NCI-H510A (cell line): ENCODE measurements at places on chromosomes 4 and X.

- DNase-seq, result no peak
These were observed 111.4 kb upstream of the LIMCH1 start for GRCh38 chr4:41426539-41426938.

DNA sequence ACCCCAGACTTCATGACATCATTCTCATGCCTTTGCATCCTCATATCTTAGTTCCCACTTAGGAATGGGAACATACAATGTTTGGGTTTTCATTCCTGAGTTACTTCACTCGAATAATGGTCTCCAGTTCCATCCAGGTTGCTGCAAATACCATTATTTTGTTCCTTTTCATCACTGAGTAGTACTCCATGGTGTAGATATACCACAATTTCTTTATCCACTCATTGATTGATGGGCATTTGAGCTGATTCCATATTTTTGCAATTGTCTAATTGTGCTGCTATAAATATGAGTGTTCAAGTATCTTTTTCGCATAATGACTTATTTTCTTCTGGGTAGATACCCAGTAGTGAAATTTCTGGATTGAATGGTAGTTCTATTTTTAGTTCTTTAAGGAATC is 1026.8 kb downstream of the STPG2 start:
- no peak for DNase-seq

DNA sequence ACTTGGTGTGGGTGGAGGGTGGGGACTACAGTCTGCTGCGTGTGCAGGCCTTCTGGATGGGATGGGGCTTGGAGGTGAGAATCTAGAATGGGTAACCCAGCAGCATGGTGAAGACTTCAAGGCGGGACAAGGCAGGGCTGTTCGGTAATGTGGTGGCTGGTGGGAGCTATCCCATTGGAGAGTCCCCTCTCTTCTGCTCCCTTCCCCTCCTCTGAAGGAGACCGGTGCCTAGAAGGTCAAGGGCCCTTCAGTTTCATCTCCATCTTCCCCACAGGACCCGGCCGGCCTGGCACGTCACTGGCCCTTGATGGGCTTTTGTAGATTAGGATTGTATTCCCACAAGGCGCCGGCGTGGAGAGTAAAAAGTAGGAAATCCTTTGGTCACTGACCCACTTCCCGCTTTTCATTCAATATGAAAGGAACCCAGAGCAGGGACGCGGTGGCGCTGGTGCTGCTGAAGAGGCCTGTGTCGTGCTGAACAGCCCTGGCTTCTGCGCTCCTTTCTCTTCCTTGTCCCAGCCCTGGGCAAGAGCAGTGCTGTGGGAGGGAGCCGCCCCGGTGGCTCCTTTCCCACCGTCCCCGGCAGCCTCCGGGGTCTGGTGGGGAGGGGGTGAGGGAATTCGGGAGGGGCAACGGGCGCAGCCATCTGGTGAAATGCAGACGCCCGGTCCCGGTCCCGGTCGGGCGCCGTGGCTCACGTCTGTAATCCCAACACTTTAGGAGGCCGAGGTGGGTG is 7.3 kb upstream of the HMGB3 start:
- DNase-seq, result no peak

- DNase-seq, result no peak
These were observed 442 bp downstream of the NDUFB11 start for GRCh38 chrX:47143894-47144625.

DNA sequence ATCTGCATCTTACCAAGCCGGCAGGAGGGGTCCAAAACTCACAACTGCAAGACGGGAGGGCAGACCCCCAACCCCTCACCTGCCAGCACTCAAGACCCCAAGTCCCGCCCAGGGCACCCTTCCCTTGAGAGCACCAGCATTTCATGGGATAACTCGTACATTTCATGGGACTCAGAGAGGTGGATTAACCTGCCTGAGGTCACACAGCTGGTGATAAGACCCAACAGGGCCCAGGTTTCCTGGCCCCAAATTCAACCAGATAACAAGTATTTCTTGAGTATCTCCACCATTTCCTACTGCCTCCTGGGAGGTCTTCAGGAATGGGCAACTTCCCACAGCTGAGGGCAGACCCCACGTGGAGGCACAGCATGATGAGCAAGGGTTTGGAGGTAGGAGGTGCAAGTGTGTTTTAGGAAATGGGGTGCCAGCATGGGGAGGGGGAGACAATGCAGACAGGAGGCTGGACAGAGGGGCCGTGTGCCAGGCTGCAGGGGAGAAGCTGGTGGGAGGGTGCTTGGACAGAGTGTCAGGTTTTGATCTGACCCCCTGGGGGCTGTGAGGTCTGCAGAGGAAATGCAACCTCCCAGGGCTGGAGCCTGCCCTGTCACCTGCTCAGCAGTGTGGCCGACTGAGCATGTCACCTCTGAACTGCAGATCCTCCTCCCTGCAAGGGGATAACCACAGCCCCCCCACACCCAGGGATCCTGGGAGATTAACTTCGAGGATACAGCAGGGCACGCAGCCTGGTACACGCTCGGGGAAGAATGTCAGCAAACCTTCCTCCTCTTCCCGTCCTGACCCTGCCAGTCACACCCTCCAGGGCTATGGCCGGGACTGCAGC is 4.4 kb downstream of the ADRA2C start:
- no peak for DNase-seq

DNA sequence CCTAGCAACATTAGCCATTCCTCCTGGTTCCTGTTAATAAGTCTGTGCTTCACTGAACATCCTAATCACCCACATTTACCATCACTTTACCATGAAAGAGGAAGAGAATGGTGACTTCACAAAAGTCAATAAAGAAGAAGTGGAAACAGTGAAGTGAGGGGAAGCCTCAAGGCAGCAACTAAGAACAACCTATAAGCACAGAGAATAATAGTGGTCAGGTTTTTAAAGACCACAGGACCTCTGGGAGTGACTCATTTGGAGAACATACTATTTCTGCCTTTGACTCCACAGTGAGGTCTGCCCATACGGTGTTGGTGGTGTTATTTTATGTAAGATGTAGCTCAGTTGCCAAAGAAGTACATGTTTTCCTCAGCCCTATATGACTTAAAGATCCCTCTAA is 86.0 kb upstream of the TET2 start:
- no peak for DNase-seq

DNA sequence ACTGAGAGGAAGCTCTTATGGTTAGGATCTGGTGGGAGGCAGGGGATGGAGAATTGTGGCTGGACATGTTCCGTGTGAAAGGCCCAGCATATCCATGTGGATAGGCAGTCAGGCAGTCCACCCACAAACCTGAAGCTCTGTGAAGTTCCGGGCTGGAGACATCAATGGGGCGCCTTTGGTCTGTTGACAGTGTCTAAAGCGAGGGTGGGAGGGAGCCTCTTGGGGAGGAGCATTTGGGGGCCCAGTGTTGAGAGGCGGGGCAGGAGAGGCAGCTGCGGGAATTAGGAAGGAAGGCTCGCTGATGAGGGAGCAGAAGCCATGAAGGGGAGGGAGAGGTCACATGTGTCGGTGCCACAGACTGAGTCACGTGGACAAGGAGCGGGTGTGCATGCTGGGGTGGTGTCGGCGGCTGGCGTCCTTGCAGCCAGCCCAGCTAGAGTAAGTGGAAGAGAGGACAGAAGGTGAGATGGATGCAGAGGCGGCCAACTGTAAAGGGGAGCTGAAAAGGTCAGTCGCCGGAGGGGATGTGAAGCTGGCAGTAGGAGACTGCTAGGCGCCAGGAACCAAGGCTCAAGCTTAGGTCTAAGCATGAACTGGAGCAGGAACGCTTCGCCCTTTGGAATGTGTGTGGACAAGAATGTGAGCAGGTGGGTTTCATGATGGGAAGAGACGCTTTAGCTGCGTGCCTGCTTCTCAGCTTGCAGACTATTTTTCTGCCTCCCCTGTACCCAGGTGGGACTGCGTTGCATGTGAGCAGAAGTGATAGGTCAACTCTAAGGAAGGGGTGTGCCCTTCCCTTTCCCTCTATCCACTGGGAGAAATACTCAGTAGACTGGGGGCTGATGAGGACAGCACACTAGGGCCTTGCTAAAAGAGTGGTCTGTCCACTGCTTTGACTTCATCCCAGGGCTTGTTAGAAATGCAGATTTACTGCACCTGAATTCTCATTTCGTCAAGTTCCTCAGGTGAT is 44.0 kb upstream of the TLR2 start:
- no peak for DNase-seq

DNA sequence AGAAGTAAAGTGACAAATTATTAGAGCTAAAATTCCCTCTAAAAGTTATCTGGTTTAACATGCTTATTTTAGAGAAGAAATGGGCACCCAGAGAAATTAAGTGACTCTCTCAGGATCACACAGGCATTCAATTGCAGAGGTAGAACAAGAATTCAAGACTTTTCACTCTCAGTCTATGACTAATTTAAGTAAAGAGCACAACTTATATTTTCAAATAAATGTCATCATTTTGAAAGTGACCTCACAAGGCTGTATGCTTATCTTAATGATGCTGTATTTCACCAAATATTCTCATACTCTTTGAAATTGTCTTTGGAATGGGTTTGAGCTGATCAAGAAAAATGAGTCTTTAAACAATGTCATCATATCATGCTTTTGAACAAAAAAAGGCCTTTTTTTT is 15.3 kb downstream of the GPR174 start:
- no peak for DNase-seq
